ENCODE measurements at places on chromosomes 7 and 10.

- no peak for DNase-seq
Measured at GRCh38 chr7:36971515-36972139, 247.3 kb upstream of the AOAH start.

GRCh38 chr10:124601431-124602120 lies 140.0 kb downstream of the LHPP start:
- no peak for DNase-seq

DNA sequence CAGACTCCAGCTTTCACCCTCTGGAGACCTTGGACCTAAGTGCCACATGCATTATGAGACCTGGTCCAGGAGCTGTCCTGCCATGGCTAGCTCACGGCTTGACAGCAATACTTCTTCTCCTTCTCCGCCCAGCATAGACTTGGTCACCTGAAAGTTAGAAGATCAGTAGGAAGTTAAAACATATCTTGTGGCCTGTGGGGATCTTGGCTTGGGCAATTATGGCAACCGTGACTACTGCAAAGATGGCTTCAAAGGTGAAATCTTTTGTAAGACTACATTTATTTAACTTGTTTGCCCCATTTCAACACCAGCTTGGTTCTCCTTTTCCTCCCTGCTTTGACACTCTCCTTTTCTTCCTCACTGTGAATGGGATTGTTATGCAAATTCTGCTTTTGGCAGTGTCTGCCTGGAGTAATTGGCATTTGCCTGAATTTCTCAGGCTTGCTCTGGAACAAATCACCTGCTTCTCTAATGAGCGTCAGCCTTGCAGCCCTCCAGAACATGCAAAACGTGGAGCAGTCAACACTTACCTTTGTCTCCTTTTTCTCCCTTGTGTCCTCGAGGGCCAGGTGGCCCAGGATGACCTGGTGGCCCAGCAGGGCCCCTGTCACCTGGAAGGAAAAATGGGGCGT lies 53.4 kb downstream of the COL17A1 start:
- no peak for DNase-seq

- no peak for DNase-seq
Measured at GRCh38 chr7:36272567-36273269, 116.9 kb upstream of the ANLN start.

DNA sequence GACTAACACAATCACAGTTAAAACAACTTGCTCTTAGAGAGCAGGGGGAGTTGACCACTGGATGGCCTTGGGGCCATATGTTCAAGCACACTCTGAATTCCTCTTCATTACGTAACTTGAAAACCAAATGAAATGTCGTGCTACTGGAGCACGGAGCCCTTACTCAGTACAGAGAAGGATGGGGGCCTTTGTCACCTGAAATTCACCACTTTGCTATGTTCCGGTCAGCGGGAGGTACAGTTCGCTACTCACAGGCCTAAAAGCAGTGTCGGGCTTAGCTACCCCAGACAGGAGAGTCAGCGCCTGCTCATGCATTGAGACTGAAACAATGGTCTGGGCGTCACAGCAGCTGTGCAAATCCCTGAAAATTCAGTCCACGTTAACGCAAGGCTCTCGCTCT lies 39.6 kb downstream of the GLI3 start:
- no peak for DNase-seq

- DNase-seq = no peak
Measured at GRCh38 chr7:22302951-22303423, 54.0 kb downstream of the RAPGEF5 start.

GRCh38 chr10:97325754-97326153 lies 6.7 kb downstream of the FRAT1 start:
- no peak for DNase-seq

- DNase-seq = peak; percentile 40
Measured at GRCh38 chr10:63919575-63920279, 398.5 kb downstream of the REEP3 start.

- DNase-seq = peak; percentile 78
Measured at GRCh38 chr10:3104251-3104918, 37.0 kb downstream of the PFKP start.

- DNase-seq = peak; percentile 56
Measured at GRCh38 chr10:72612203-72612826, 13.6 kb downstream of the MICU1 start.

DNA sequence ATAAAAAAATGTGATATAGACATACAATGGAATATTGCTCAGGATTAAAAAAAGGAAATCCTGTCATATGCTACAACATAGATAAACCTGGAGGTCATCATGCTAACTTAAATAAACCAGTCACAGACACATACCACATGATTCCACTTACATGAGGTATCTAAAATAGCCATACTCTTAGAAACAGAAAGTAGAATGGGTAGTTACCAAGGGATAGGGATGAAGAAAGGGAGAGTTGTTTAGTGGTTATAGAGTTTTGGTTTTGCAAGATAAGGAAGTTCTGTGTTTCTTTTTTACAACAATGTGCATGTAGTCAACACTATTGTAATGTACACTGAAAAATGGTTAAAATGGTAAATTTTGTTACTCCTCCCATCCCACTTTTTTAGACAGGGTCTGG lies 30.5 kb downstream of the BICC1 start:
- DNase-seq = no peak

DNA sequence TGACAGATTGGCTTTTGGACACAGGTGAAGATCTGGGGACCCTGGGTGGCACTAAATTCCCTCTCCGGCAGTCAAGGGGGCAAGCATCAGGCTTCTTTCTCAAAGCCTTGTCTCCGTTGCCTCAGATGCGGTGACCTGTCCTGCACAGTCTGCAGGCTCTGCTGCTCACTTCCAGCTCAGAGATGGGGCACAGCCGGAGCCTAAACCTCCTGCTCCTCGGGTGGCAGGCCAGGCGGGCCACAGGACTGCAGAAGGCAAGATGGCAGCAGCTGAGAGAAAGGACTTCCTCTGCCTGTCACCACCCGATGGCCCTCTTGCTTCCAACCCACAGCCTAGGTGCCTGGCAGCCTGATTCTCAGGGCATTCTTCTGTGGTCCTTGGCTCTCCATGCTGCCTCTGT lies 44.4 kb downstream of the ZC3HC1 start:
- DNase-seq = no peak

- DNase-seq = peak; percentile 18
Measured at GRCh38 chr10:16752099-16752498, 65.1 kb downstream of the RSU1 start.

- no peak for DNase-seq
Measured at GRCh38 chr10:86213148-86213547, 153.4 kb downstream of the GRID1 start.

GRCh38 chr10:118594392-118595063 lies 920 bp downstream of the PRLHR start:
- DNase-seq = peak; percentile 47

DNA sequence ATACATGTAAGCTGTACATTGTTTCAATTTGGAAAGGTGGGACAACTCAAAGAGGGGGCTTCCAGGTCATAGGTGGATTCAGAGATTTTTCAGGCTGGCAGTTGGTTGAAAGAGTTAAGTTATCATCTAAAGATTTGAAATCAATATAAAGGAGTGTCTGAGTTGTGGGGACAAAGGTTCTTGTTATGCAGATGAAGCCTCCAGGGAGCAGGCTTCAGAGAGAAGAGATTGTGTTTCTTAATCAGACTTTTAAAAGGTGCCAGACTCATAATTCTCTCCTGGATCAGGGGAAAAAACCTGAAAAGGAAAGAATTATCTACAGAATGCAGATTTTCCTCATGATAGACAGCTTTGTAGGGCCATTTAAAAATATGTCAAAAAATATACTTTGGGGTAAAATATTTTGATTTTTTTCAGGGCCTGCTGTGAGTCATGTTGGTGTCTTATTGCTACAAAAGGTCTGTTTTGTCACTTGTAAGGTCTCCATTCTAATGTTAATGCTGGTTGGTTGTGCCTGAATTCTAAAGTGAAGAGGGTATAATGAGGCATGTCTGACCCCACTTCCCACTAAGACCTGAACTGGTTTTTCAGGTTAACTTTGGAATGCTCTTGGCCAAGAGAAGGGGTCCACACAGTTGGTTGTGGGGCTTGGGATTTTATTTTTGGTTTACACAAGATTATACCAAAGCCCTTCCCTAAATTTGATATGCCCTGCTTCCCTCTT lies 52.7 kb upstream of the PRSS1 start:
- DNase-seq = no peak

- no peak for DNase-seq
Measured at GRCh38 chr10:132488231-132488821, 49.3 kb upstream of the INPP5A start.

- DNase-seq = no peak
Measured at GRCh38 chr7:82685214-82685613, 241.6 kb upstream of the CACNA2D1 start.

DNA sequence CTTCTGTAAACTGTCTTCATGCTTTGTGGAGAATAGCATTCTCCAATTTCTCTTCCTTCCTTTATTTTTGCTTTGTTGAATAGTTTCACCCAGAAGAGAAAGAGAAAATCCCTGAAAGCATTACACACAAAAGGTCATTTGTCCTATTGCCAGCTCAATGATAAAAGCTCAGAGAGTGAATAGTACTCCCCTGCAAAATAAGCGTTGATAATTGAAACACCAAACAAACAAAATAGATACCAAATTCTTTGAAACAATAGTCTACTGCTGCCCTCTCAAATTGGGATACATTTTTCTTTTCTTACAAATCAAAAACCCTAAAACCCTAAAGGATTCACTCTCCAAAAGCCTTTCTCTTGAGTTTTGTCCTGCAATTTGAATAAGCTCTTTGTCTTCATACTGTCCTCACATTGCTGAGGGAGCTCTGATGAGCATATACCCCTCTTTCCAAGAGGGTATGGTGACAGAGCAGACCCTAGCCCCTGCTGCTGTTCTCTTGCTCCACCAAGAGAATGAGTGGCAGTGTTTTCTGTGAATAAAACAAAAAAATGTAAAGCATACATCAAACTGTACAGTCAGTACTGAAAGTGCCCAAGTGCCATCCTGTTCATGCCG lies 134.4 kb downstream of the CSTF2T start:
- peak; percentile 22 for DNase-seq

DNA sequence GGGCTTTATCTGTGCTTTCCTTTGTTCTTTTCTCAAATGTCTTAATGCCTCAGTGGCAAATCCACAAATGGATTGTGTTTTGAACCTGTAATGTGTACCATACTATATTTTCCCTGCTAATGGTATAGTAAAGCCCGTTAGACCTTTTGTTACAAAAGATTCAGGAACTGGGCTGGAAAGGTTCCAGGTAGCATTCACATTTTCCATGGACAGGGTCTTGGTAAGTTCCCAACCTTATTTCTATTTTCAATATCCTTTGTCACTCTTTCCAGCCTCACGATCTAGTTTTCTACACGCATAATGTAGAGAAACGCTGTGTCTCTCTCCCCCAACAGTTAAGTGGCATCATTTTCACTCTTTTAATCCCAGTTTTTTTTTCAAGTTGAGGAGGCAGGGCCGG lies 153.0 kb downstream of the PLCE1 start:
- peak; percentile 60 for DNase-seq

DNA sequence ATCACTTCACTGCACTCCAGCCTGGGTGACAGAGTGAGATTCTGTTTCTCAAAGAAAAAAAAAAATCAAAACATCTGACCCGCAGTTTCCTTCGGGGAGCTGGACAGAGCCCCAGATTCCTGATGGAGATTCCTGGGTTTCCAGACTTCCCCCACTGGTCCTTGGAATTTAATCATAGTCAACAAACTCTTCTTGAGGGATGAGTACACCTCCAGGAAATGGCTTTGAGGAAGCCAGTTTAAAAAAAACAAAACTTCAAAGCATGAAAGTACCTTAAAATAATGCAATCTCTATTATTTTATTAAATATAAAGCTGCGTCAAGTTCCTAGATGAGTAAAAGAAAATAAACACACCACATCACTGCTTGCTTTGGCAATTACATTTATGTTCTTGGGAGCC lies 1.2 kb upstream of the MAD1L1 start:
- no peak for DNase-seq

DNA sequence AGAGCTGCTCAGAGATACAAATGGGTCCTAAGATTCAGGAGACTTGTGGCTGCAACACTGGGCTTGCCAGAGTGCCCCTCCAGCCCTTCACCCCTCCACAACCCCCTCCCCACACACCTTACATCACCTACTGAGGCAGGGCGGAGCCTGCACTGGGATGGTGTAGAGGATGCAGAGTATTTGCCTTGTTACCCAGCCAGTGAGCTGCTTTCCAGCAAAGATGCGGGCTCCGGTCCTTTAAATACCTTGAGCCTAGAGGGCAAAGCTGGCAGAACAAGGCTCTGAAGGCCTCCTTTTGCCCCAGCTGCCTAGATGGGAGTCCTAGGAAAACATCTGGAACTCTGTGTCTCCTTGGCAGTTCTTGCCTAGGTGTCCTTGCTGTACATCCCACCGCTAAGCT lies 34.6 kb downstream of the KAZALD1 start:
- DNase-seq = no peak

- peak; percentile 60 for DNase-seq
Measured at GRCh38 chr7:150586785-150587152, 19.6 kb downstream of the GIMAP4 start.

- no peak for DNase-seq
Measured at GRCh38 chr10:9823268-9823930, 1194.3 kb upstream of the CELF2 start.

- no peak for DNase-seq
Measured at GRCh38 chr7:137413901-137414300, 70.4 kb upstream of the PTN start.

- DNase-seq = peak; percentile 43
Measured at GRCh38 chr10:115981081-115981480, 291.9 kb downstream of the GFRA1 start.

- DNase-seq = no peak
Measured at GRCh38 chr7:34739651-34740300, 81.8 kb downstream of the NPSR1 start.

Measured in muscle of leg (tissue), 16 donors.